NCI-H1092 (cell line): ENCODE measurements at places on chromosomes 7 and 10.

- DNase-seq, result no peak
Measured at GRCh38 chr7:125606671-125607070, 677.0 kb upstream of the POT1 start.

DNA sequence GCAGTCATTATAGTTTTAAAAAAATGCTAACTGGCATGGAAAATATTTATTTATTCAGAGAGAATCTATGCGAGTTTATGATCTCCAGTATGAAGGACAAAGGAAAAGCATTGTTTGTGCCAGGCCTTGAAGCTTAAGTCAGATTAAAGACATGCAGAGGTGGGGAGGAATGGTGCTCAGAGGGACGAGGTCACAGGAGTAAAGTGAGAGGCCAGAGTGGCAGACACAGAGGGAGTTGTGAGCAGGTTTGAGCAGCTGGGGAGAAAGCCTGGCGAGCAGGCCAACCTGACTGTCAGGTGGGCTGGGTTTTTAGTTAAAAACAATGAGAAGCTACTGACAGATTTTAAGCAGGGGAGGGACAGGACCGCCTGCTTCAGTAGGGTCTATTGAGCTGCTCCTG lies 6.8 kb upstream of the CCNY start:
- no peak for DNase-seq

DNA sequence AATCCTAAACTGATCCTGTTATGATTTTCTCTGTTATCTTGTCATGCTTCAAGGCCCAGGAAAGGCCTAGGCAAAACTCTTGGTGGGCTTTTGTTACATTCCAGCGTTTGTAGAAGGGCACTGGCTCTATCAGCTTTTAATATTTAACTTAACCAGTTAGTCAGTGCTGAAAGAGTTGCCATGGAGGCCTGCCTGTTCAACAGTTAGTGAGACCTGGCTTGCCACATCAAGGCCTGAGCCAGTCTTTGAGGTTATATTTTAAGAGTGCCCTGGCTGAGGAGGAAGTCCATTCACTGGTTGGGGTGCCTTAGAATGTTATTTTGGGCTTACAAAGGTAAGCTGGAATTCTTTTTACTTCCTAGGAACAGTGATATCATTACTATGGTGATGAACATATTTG lies 144.1 kb upstream of the NRG3 start:
- DNase-seq, result no peak

DNA sequence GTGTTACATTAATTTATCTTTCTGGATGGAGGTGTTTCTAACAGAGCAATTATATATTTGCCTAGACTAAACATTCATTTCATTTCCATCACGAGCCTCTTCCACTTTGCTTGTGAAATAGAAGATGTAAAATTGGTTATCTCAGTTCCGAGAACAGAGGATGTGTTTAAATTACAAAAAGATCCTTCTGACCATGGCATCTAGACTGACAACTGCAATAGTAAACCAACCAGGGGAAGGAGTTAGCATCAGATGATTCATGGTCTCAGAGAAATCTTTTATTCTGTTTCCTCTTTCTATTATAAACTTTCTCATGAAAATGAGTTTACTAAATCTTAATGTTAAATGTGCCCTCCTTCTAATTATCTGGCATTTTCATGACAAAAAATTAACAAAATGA lies 149.8 kb upstream of the WDR11 start:
- DNase-seq, result no peak

GRCh38 chr10:88262591-88263234 lies 320.4 kb downstream of the RNLS start:
- no peak for DNase-seq

DNA sequence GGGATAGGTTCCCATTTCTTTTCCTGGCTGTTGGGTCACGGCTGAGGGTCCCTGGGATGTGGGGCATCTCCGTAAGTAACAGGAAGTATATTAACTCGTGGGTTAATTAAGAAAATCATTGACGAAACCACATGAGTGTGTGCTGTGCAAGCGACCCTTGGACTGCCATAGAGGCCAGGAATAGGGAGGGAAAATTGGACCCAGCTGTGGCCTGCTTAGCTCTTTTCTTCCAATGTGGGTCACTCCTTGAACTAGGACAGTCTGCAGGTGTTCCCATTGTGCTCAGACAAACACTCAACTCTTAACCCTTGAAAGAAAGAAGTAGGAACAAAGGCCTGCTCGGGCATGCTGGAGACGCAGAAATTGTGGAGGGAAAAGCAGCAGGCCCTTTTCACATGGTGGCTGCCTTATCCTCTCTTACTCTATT lies 25.6 kb upstream of the PLEKHA1 start:
- no peak for DNase-seq

DNA sequence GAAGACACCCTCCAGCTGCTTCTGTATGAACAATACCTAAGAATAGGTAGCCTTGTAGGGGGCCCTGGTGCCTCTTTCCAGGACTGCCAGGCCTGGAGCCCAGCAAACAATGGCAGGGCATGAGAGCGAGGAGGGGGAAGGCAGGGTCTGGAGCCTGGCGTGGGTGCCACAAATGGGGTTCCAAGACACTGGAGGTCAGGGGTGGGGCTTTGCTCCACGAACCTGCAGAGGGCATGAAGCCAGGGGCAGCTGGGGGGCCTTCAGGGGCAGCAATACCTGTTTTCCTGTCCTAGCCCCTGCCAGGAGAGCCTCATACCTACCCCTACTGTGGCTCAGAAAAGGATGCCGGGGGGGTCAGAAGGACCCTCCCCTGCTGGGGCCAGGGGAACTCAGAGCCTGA lies 61.6 kb downstream of the SLC29A4 start:
- no peak for DNase-seq

GRCh38 chr10:98242823-98243222 lies 25.2 kb downstream of the LOXL4 start:
- no peak for DNase-seq

- no peak for DNase-seq
Measured at GRCh38 chr7:54189330-54189729, 352.8 kb upstream of the VSTM2A start.

DNA sequence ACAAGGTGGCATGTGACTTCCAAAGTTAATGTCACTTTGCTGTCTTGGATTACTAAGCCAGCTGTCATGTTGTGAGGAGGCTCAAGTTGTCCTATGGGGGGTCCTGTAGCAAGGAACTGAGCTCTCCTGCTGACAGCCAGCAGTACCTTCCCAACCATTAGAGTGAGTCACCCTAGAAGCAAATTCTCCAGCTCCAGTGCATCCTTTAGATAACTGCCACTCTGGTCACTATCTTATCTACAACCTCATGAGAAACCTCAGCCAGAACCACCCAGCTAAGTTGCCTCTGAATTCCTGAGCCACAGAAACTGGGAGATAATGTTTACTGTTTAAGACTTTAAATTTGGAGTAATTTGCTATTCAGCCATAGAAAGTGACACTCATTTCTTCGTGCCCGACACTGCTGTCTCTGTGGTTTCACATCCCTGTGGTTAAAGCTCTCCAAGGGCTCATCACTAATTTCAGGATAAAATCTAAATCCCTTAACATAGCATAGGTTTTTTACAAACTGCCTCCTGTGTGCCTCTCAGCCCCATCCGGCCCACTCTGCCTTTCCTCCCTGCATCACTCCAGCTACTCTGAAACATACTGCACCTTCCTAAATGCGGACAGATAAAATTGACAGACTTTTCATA lies 83.5 kb downstream of the PRR15 start:
- no peak for DNase-seq

GRCh38 chr10:15813415-15813814 lies 46.9 kb downstream of the MINDY3 start:
- no peak for DNase-seq
